Activated T-helper 1 cell treated with anti-CD3 and anti-CD28 coated beads, Interleukin-12 subunit alpha, Interleukin-12 subunit beta, Interleukin-2, Interleukin-4 antibody, amounts not matched to agents 30 ng/mL and 10 ng/mL and 1 ng/mL, durations not matched to agents 14 hours and 24 hours and 36 hours (primary cell): ENCODE measurements at places on chromosomes 4 and X.

DNA sequence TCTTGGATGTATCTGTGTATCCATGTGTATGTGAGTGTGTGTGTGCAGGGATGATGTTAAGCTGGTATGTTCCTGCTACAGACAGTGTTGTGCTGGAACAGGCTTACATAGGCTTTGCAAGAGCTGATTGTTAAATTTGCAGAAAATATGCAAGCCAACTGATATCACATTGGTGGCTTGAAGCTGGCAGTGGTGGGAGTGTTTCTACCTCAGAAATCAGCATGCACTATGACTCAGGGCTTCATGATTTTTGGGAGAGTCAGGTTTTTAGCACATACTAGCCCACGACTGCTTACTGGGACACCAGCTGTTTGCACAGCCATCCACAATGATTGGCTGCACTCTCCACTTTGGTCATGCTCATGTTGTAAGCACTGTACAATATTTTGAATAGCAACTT lies 261.8 kb downstream of the DHX15 start:
- DNase-seq: no peak

GRCh38 chr4:80431203-80431965 lies 95.9 kb downstream of the CFAP299 start:
- DNase-seq: no peak

GRCh38 chr4:53614591-53614990 lies 23.3 kb upstream of the LNX1 start:
- DNase-seq: no peak

DNA sequence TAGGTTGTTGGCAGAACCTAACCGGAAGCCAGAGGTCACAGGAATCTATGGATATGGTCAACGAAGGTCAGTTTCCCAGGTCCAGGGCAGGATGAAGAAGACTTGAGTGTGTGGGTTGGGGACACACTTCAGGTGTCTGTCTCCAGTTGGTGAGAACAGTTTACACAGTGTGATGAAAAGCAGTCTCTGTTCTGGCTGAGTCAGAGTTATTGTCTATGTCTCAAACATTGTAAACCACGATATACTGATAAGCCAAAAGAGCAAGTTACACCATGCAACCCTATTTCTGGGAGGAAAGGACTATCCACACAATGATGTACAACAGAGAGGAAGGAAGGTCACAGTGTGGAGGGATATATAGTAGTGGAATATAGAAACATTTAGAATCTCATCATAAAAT lies 187.1 kb upstream of the C1QTNF7 start:
- DNase-seq: no peak

GRCh38 chrX:113959912-113960626 lies 623.8 kb upstream of the HTR2C start:
- no peak for DNase-seq
